ENCODE measurements at places on chromosomes 1 and 21.

GRCh38 chr1:160579216-160579701, at the start of gene CD84:
Gene CD84, minus strand, starts transcription at chr1:160579496. Its CDS starts 59 bp downstream, at chr1:160579437.
- DNase-seq = no peak

DNA sequence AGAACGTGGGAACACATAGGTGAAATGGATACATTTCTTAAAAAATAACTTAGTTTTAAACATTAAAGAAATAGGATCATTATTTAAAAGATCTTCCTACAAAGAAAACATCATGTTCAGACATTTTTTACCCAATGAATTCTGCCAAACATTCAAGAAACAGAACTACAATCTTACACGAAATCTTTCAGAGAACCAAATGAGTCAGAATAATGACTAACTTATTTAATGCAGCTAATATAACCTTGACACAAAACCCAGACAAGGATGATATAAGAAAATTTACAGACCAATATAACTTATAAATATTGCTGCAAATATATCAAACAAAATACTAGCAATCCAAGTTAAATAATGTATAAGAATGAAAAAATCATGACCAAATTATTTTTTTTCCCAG, 220.1 kb upstream of the KCNK2 start:
- no peak for DNase-seq

DNA sequence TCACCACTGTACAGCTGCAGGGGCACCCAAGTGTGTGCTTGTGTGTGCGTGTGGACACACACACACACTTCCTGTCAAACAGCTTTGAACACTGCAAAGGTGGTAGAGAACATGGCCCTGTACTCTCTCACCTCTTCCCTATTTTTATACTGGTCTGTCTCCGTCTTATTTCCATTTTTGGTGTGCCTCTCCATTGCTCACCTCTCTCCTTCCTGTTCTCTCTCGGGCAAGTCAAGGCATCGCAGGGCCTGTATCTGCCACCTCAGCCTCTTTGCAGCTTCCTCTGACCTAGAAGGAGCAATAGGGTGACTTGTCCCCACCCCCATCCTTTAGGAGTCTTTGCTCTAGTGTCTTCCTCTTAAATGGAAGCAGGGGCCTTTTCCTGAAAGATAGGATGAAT, 2.2 kb downstream of the SMCP start:
- no peak for DNase-seq

GRCh38 chr1:68383092-68383491, 66.7 kb downstream of the RPE65 start:
- DNase-seq = no peak

- DNase-seq = no peak
Measured at GRCh38 chr1:82813386-82813785, 1012.7 kb downstream of the ADGRL2 start.

DNA sequence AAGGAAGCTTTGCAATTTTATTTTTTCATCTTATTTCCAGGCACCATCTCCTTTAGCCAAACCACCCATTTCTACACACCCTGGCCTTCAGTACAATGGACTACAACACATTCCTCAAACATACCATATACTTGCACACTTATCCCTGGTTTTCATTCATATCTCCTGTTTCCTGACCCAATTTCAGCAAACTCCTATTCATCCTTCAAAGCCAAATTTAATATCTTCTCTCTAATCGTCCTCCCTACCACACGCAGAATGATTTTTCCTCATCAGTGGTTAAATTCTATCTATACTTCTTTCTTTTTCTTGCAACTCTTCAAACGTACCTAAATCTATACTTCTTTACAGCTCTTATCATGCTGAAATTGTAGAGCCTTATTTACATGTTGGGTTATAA, 2.9 kb downstream of the DENND2C start:
- no peak for DNase-seq

DNA sequence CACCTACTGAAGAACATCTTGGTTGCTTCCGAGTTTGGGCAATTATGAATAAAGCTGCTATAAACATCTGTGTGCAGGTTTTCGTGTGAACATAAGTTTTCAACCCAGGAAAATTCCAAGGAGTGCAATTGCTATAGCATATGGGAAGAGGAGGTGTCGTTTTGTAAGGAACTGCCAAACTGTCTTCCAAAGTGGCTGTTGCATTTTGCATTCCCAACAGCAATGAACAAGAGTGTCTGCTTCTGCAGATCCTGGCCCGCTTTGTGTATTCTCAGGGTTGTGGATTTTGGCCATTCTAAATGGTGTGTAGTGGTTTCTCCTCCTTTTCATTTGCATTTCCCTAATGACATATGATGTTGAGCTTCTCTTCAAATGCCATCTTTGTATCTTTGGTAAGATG, 23.8 kb downstream of the GNG4 start:
- DNase-seq = no peak

- DNase-seq = no peak
Measured at GRCh38 chr1:53293123-53293522, 34.7 kb downstream of the LRP8 start.

DNA sequence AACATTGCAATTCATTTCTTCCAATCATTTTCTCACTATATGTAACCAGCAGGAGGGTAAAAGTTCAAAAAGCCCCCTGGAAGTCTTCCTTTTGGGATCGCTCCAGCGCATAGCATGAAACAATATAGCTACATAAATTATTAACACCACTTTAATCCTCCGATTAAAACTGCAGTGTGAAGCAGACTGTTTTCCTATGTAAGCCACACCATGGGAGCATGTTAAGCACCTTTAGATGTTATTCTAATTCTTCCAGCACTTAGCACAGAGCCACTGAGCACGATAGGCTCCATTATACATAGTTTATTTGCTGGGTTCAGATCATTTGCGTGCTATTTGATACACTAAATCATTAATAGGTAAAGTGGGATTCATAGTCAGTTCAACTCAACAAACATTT, 18.4 kb upstream of the GADD45A start:
- no peak for DNase-seq

GRCh38 chr21:31479714-31480113, 135.7 kb upstream of the TIAM1 start:
- DNase-seq = no peak

DNA sequence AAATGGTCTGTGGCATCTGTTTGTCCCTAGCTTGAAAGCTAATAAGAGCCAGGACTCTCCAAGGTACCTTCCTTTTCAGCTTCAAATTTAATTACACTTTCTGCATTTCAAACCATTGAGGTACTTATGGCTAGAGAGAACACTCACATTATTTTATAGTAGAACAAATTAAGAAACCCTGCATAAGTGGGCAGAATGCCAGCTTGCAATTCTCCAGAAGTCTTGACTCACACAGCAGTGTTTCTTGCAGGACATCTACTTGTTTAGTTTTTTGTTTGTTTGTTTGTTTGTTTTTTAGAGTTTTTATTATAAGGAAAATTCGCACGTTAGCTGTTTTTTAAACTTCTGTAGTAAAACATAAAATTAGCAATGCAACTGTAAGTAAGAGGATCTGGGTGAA, 397.2 kb downstream of the NEGR1 start:
- DNase-seq = no peak

GRCh38 chr1:206590025-206590758, 22.1 kb downstream of the EIF2D start:
- DNase-seq = no peak

DNA sequence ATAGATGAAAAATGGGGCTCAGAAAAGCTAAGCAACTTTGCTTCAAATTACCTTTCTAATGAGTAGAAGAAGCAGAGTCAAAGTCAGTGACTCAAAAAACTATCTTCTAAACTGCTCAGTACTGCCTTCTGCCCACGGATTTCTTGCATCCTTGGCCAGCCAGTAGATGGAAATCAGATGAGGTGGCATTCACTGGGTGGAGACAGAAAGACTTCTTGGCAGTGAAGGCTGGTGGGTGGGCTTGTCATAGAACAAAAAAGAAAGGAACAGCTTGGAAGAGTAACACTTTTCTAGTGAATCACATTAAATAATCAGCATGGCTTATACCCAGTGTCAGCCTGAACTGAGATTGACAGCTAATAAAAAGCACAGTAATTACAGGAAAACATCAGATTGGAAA, 170.7 kb downstream of the ST6GALNAC5 start:
- no peak for DNase-seq

DNA sequence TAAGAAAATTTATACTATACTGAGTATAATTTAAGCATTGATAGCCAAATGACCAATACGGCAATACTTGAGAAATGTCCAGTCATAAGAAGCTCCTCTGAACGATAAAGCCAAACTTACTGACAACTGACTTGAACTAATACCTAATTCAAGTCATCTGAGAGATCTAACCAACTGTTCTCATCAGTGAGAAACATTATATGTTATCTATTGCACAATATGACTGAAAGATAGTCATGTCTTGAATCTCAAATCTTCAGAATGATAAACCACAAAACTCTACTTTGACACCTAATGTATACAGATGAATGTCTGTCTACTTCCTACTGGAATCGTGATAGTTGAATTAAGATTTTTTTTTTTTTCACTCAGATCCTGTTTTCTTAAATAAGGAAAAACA, 39.0 kb downstream of the APP start:
- DNase-seq = no peak

DNA sequence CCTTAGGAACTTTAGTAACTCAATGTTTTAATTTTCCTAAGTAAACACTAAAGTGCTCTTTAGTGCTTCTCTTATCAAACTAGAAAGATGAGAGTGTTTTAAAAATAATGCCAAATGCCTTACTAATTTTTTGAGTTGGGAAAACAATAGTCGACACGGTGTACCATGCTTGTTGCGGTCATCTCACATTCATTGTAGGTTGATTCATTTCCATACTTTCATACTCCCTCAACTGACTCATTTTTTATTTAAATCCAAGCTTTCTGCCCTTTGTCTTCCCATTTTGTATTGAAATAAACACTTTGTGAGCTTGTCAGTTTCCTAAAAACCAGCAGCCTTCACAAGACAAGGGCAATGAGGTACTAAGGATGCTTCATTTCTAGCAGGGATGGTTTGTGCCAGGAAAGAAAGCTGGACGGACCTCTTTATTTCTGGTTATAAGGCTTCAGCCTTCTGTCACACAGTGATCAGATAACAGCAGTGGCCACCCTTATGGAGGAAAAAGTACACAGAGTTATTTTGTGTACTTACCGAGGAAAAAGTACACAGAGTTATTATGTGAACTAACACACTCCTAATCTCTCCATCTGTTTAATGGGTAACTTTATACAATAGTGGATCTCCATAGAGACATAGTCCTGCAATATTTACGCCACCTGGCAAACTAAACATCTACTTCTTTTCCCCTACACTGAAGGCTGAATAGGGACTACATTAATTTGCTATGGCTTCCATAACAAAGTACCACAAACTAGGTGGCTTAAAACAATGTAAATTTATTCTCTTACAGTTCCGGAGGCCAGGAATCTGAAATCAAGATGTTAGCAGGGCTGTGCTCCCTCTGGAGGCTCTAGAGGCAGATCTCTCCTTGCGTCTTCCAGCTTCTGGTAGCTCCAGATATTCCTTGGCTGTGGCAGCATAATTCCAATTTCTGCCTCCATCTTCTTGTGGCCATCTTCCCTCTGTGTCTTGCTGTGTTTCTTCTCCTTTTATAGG, 13.0 kb upstream of the CCDC190 start:
- DNase-seq = no peak

DNA sequence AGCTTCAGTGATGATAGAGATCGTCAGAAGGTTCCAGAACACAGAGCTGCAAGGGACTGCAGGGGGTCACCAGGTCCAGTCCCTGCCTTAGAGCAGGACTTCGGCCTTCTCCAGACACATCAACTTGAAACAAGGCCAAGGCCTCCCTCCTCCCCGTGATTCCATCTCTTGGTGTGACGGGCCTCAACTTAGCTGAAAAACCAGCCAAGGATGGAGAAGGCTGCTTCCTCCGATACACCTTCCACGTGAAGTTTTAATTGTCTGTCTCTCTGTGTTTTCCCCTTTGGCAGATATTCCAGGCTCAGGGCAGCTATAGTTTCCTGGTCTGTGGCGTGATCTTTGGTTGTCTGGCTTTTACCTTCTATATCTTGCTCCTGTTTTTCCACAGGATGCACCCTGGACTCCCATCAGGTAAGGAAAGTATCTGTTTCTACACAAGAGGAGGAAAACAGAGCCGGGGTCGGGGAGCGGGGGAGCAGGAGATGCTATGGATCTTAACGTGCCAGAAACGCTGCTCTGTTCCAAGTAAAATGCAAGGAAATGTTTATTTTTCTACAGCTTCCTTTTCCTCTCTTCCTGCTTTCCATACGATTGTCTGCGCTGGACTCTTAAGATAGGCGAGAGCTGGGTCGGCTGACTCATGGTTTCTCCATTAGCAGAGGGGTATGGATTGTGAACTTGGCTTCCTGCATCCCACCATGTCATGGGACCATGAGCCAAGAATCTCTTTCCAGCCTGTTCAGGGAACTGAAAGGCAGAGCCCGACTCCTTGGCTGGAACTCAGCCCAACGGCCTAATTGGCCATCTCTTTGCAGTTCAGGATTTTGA, 32.8 kb downstream of the ELK4 start:
- peak; percentile 67 for DNase-seq

All from foreskin melanocyte (primary cell).